ENCODE measurements at places on chromosomes 5 and 9.

DNA sequence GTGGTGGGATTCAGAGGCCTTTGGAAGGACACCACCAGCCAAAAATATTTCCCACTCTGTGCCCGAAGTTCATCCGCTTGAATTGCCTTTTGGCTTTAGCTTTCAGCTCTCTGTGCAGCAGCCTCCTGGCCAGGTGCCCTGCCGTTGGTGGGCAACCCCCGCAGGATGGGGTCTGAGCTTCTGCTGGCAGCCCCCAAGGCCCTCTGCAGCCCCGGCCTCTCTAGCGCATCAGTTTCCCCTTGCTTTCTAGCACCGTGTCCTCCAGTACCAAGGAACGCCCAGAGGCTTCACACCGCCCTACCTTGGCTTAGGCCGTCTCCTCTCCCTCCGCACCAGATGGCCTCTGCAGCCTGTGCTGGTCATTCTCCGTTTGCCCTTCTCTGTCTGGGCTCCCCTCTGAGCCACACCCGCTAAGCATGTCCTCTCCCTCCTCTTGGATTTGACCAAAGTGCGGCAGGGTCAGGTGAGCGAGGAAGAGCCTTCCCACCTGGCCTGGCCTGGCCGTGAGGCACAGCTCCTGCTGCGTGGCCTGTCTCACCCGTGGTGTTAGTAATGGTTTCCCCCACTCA lies 4.2 kb upstream of the TSC1 start:
- no peak for DNase-seq

GRCh38 chr9:27549196-27549755 lies 19.7 kb upstream of the MOB3B start:
- DNase-seq, result no peak

GRCh38 chr5:119304439-119305211 lies 51.2 kb upstream of the TNFAIP8 start:
- no peak for DNase-seq

- no peak for DNase-seq
Measured at GRCh38 chr5:37893434-37894134, 53.7 kb upstream of the GDNF start.

DNA sequence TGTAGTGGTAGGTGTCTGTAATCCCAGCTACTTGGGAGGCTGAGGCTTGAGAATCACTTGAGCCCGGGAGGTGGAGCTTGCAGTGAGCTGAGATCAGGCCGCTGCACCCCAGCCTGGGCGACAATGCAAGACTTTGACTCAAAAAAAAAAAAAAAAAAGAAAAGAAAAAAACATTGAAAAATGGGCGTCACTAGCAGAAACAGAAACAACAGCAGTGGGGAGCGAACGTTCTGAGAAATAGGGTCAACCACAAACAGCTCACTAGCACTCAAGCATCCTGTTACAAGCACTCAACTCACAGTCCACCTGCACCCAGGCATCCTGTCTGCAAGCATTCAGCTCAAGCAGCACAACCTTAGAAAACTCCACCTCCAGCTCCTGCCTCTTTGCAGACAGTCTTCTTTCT lies 17.2 kb downstream of the TRIM14 start:
- peak; percentile 77 for DNase-seq

- no peak for DNase-seq
Measured at GRCh38 chr9:126490214-126490631, 123.5 kb upstream of the LMX1B start.

GRCh38 chr5:56918054-56918453 lies 8.7 kb downstream of the SETD9 start:
- DNase-seq, result no peak

DNA sequence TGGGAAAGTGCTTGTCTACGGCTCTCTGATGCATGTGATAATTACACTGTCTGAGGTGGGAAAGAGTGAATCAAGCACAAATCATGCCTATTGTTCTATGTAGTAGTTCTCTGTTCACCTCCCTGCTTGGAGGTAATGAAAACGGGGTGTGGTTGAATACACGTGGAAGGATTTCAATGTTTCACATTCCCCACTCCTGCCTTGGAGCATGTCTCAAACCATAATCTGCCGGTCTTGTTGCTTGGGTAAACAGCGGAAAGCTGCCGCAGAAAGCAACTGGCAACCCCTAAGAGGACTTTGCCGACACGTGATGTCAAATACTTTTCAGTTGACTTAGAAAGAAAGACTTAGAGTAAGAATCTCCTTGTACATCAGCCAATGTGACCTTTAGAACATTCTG lies 63.5 kb upstream of the MOCS2 start:
- no peak for DNase-seq

DNA sequence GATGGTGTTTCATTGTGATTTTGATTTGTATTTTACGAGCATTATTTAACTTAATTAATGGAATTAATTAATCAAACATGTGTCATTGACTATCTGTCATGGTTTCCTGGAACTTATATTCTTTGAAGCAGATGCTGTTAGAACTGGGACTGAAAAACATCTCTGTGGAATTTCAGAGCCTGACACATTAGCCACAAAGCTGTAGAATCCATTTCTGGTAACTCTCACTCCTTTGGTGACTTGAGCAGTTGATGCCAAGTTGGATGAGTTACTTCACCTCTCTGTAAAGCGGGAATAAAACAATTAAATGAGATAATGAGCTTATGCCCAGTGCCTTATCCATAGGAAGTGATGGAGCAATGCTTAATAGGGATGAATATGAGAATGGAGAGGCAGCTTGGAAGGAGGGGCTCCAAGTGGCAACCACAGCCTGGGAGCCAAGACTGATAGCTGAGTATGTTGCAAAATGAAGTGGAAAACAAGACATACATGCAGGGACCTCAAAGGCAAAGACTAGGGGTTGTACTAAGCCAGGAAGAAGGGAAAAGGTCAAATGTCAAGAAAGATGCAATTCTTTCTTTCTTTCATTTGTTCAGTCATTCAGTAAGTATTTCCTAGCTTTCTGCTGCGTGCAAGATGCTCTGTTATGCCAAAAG lies 23.1 kb upstream of the ADRA1B start:
- DNase-seq, result no peak

DNA sequence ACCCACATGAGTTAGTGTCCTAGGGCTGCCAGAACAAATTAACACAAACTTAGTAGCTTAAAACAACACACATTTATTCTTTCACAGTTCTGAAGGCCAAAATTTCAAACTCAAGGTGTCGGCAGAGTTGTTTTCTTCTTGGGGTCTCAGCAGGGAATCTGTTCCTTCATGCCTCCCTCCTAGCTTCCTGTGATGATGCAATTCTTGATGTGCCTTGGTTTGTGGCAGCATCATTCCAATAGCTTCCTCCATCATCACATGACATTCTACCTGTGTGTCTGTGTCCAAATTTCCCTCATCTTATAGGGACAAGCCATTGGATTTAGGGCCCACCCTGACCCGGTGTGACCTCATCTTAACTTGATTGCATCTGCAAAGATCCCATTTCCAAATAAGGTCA lies 12.2 kb upstream of the SLC25A48 start:
- no peak for DNase-seq

- DNase-seq, result no peak
Measured at GRCh38 chr5:65553941-65554340, 9.0 kb downstream of the CENPK start.

- no peak for DNase-seq
Measured at GRCh38 chr5:90621848-90622247, 63.3 kb downstream of the ADGRV1 start.

- DNase-seq, result no peak
Measured at GRCh38 chr5:158725297-158725851, 374.3 kb downstream of the EBF1 start.

DNA sequence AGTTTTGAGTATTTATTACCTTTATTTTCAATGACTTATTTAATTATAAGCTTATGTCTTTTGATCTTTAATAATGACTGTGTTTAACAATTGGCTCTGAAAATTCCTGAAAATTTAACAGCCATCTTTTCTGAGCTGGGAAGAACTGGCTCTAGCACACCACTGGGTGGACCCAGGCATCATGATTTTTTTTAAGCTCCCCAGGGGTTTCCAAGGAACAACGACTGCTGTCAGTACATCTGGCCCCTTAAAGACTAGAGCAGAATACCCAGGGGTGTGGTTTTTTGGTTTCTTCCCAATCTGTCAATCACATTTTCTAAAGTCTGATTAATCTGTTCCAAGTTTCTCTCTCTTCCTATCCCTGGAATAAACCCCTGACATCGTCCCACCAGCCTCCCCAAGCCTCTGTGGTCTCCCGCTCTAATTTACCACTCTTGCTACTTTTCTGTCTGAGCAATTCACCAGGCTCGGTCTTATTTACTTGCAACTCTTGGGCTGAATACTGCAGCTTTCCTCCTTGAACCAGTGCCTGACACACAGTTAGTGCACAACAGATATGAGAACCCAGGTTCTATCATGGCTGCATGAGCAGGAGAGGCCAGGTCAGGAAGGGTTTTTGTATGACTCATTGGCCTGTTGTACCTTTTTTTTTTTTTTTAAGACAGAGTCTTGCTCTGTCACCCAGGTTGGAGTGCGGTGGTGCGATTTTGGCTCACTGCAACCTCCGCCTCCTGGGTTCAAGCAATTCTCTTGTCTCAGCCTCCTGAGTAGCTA lies 321.9 kb downstream of the ZSWIM6 start:
- no peak for DNase-seq

- DNase-seq, result no peak
Measured at GRCh38 chr5:8418049-8418426, 549.1 kb downstream of the MTRR start.

DNA sequence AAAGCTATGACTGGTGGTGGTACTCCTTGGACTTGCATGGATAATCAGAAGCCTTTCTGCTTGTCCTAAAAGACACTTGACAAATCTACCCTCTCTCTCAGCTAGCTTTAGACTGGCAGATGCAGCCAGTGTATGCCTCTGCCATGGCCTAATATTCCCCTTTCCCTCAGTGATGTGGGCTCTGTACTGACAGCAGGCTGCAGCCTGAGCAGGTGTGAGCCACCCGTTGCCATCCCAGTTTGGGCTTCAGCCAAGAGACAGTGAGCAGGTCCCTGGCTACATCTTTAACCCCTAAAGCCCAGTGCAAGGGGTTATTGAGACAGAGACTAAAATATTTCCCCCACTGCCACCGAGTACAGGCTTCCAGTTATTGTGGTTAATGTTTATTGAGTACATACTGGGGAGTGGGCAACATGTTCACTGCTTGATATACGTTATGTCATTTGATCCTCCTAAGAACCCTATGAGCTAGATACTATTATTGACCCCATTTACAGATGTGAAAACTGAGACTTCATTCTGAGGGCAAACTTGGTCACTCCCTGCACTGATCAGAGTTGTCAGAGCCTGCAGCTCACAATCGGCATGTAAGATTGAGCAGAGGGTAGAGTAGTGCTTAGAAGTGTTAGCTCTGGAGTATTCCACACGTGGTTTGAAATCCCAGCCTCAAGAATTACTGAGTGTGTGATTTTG lies 254.2 kb downstream of the ARHGAP26 start:
- no peak for DNase-seq

DNA sequence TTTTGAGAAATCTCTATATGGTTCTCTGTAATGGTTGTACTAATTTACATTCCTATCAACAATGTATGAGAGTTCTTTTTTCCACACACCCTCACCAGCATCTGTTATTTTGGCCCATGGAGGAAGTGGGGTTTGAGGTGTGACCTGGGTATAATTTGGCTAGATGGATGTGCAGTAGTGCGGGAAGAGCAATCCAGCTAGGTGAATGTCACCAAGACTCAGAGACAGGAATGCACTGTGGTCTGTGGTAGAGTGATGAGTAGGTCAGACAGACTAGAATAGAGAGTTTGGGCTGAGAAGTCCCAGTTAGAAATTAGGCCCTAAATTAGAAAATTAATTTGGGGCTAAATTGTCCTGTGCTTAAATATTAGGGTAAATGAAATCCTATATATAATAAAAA lies 32.8 kb upstream of the PIP5K1B start:
- DNase-seq, result no peak

GRCh38 chr5:159680095-159680494 lies 236.2 kb upstream of the ADRA1B start:
- no peak for DNase-seq

DNA sequence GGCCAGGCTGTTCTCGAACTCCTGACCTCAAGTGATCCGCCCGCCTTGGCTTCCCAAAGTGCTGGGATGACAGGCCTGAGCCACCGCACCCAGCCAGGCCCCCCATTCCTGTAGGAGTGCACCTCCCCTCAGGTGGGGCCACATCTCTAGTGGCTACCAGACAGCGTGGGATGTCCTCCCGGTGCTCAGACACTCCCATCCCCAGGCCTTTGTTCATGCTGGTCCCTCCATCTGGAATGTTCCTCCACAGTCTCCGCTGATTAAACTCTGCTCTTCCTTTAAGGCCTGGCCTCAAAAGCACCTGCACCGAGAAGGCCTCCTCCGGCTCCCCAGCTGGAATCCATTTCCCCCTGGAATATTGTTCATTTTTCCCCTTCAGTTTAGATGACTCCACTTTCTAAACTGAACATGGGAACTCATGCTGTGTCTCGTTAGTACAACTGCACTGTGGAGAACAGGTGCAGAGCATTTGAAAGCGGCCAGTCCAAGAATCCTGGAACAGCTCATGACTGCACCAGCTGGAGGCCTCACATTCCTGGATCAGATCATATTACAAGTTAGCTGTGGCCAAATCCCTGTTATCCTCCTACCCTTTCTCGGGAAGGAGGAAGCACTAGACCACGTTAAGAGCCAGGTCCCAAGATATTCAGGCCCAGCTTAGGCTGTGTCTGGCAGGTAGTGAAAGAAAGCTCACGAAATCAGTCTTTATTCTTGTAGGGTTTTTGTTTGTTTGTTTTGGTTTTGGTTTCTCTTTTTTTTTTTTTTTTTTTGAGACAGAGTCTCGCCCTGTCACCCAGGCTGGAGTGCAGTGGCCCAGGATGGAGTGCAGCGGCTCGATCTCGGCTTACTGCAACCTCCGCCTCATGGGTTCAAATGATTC lies 10.8 kb upstream of the PRRC2B start:
- no peak for DNase-seq

- no peak for DNase-seq
Measured at GRCh38 chr5:159091065-159091464, 8.7 kb downstream of the EBF1 start.
